ENCODE measurements at places on chromosomes 11 and 22.
A peak's percentile ranks its signal among the peaks of the same experiment; 100 is the strongest.

DNA sequence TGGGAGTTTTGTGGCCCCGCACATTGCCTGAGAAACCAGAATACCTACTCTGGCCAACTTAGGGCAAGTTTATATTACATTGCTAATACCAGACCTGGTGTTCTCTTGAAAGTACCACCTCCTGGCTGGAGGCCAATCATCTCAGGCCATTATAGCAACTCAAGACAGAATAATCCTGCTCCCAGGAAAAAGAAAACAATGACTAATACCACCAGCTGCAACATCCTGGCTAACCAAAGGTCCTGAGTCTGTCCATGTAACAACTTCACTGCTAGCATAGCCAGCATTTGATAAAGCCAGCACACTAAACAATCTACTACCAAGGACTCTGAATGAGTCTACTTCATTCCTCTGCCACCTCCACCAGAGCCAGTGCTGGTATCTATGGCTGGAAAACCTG lies 1298.7 kb upstream of the CNTN5 start:
- no peak for DNase-seq

- DNase-seq = no peak
Measured at GRCh38 chr11:134072844-134073243, 4.0 kb downstream of the JAM3 start.

DNA sequence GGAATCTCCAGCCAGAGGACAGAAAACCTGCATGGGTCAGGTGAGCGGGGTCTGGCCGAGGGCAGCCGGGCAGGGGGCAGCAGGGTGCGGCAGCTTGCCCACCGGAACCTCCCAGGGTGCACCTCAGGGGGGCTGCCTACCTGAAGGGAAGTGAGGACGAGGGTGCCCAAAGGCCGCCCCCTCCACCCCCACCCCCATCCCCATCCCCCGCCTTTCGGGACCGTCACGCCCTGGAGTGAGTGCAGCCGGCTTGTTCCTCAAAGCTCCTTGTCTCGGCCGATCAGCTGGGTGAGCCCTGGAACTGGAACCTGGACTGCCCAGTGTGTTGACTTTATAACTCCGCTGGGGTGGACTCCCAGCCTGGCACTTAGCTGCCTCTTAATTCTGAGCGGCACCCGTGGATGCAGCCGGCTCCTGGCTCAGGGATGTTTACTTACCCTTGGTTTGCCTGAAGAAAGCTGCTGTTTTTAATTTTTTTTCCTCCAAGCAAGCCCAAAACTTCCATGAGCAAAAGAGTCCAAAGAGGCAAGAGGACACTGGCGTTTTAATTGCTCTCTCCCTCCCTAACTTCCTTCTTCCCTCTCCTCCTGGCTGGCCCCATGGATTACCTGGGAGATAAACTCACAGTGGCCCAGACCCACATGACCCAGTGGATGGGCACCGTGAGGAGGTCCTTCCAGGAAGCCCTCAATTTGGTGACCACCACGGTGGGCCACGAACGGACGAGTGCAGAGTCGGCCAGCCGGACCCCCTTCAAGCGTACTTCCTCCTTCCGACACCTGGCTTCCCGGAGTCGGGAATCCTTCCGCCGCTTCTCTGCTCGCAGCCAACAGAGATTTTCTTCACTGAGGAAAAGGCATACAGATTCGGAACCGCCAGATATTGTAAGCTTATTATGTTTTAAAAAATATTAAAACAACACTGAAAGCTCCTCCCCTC lies 87.8 kb upstream of the CRYBB3 start:
- no peak for DNase-seq

DNA sequence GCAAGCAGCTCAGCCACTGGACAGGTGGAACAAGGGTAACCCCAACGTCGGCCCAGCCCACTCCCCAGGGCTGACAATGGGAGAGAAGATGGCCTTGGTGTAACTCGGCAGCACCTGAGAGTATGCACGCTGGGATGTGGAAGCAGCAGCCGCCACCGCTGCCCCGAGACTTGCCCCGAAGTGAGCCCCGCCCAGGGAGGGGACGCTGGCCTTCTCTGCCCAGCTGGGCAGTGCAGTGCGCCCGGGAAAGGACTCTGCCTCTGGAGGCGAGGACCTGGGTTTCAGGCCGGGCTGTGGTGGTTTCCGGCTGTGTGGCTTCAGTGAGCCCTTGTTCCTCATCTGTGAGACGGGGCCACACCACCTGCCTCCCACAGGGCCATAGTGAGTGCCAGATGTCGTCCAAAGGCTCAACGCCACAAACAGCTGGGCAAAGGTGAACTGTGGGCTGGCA lies 8.6 kb upstream of the POLDIP3 start:
- no peak for DNase-seq

GRCh38 chr22:27218012-27218920 lies 560.9 kb downstream of the MIAT start:
- peak; percentile 18 for DNase-seq

- DNase-seq = no peak
Measured at GRCh38 chr11:95908826-95909225, 15.1 kb downstream of the MTMR2 start.

DNA sequence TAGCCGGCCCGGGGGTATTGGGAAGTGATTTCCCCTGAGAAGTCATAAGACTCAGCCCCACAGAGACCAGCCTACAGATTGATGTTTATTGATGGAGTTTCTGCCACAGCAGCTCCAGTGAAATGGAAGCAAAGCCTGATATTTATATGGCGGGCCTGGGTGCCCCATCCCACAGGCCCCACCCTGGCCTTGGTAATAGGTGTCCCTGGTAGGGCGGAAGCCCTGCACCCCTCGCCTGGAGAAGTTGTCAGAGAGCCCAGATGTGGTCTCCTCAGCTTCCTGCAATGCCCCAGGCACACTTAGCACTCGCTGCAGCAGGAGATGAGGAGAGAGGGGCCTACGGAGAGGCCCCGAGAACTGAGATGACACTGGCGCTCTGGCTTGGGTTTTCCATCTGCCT lies 107.4 kb downstream of the MORC2 start:
- no peak for DNase-seq

GRCh38 chr22:24434471-24435322 lies 7.3 kb downstream of the ADORA2A start:
- DNase-seq = no peak

- DNase-seq = peak; percentile 67
Measured at GRCh38 chr22:26887456-26887855, 230.1 kb downstream of the MIAT start.

- DNase-seq = no peak
Measured at GRCh38 chr11:133081020-133081419, 451.3 kb downstream of the OPCML start.

DNA sequence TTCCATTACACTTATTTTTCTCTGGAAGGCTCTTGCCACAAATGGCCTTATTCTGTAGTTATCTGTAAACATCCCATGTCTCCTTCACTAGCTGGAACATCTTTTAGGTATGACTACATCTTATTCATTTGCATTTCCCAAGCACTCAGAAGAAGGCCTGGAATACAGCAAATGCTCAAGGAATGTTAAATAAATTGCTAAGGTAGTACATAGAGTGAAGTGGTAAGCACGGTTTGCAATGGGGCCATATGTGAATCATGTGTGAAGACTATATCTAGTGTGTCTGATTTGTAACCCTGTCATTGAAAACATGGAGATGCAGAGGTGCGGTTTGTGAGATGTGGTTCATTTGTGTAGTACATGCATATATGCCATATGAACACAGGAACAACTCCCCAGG lies 33.5 kb downstream of the GDPD4 start:
- DNase-seq = no peak

DNA sequence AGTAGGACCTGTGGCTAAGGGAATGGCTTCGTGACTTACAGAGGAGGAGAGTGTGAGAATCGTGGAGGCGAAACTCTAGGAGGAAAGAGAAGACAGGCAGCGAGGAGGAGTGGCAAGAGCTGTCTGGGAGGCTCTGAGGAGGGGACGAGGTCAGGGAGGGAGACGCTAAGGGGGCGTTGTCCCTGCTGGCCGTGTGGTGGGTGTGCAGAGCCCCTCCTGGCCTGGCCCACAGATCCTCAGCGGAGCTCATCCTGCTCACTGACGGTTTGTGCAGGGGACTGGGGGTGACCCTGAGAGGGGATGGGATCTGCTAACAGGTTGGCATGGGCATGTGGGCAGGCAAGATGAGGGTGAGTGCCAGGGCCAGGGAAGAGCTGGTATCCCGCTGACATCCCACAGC lies 56.5 kb upstream of the PRR5 start:
- DNase-seq = no peak

- no peak for DNase-seq
Measured at GRCh38 chr11:8907116-8907515, 3.9 kb upstream of the AKIP1 start.

- no peak for DNase-seq
Measured at GRCh38 chr11:132142121-132142520, 771.7 kb downstream of the NTM start.

GRCh38 chr11:6251120-6251733 lies 8.4 kb upstream of the CCKBR start:
- peak; percentile 96 for DNase-seq

DNA sequence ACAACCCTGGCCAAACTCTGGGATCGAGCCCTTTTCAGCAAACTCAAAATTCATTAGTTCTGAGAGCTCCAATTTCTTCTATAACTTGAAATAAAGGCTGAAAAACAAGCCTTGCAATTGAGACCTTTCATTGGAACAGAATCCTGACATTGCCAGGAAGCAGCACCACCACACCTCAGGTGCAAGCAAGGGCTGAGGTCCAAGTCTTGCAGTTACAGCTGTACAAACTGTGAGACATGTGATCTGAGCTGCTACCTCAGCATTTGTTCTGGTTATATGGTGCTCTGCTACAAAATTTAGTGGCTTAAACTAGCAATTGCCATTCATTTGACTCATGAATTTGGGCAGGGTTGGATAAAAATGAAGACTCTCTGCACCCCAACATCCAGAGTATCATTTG lies 18.1 kb downstream of the OR5AS1 start:
- no peak for DNase-seq

- DNase-seq = no peak
Measured at GRCh38 chr11:113977071-113977490, 2.2 kb downstream of the HTR3A start.

DNA sequence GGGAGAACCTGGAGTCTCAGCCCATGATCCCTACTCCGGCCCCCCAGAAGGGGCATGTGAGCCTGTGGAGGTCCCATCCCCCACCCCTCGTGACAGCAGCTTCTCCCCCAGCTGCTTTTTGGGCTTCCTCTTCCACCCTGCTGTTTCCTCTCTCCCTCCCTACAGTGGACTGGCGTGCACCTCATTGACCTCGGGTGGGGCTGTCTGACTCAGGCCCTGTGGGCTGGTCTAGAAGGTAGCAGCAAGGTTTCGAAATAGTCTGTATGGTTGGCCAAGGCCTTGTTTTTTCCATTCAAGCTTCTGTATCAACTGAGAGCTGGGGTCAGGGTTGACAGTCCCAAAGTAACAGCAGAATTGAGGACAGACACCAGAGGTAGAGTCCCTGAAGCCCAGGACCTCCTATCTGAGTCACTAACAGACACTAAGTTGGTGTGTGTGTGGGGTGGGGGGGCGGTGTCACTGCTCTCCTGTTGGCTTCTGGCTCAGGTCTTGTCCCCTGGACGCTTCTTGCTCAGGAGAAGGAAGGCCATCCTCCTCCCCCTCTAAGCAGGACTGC lies 7.7 kb downstream of the SLC37A2 start:
- no peak for DNase-seq

DNA sequence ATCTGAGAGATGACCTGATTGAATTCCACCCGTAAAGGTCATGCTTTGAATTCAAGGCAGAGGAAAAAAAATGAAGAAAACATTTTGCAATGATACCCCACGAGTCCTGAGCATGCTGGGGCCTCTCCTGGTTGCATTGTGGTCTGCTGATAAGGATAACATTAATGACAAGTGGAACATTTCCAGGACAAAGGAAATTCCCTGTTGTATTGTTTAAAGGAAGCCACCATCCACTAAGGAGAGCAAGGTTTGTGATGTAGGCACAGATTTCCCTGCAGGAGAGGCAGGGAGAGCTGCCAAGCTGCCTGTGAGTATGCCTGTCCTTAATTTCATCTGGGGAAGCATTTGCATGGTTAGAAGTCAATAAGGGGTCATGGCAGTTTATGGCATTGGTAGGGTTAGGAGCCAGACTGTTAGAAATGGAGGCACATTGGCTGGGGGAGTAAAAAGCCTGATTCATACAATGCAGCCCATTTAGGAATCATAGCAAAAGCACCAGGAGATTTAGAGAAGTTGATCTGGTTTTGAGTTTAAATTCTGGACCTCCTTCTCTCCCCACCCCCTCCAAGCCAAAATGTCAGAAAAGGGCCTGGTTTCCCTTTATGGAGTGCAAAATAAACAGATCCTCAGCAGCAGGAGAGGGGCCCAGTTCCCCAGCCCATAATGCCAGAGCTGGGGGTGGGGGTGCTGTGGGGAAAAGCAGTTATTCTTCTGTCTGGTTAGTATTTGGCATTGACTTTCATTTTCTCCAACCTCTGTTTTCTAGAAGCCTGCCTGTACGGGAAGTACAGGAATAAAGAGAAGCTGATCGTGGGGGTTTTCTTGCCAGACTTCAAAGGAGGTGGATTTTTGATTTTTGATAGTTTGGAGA lies 22.1 kb downstream of the FLI1 start:
- no peak for DNase-seq

DNA sequence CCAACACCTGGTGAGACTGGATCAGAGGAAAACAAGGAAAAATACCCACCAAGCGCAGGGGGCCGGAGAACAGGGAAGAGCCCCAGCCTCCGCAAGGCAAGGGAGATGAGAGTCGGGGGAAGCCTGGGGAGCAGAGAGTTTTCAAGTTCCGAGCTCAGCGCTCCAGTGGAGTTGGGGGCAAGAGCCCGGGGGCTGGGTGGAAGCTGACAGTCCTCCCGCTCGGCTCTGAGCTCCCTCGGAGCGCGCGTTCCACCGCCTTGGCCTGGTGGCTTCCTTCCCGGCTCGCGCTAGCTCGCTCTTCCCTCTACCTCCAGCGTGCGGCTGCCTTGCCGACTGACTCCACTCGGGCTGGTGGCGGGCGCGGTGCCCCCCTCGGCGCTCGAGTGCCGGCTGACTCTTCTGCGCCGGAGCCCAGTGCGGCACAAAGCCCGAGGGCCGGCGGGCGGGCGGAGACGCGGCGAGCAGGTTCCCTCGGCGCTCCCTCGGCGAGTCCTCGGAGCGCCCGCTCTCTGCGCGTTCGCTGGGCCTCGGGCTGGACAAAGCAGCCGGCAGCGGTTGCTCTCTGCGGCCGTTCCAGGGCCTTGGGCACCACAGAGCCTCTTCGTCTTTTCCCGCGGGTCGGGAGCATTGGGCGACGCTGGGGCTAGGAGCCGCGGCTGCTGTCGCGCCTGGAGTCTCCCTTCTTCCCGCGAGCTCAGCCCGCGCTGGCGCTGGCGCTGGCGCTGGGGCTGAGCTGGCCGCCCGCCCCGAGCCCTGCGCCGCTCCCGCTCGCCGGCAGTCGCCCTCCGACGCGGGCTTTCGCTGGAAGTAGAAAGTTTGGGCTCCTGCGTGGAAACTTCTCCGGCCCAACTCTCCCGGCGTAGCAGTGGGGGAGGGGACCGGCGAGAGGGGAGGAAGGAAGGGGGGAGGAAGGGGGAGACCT lies 1.0 kb downstream of the PAX6 start:
- peak; percentile 75 for DNase-seq

DNA sequence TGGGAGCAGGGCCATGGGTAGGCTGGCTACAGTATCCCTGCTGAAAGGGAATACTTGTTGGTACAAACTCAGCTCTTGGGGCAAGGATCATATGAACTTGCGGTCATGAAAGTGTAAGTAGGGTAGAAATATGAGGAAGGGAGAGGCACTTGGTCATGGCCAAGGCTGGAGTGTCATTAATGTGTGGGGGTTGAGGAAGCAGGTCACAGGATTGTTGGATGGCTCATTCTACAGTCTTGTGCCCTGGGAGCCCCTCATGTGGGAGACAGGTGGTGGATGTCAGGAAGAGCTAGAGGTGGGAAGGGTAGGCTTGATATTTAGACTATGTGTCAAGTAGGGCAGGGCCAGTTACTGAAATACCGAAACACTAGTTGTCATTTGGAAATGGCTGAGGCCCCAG lies 95.5 kb downstream of the RRM1 start:
- no peak for DNase-seq

Data from ELF-1 (cell line).